Activated naive CD4-positive, alpha-beta T cell treated with anti-CD3 and anti-CD28 coated beads, Interleukin-2, amount 50 U/mL, for 72 hours (primary cell): ENCODE measurements at places on chromosomes 11 and 22. TPM values are rescaled to one million over a fixed set of nuclear protein-coding genes. Genes with fewer than 3 reads are reported as not detected.

DNA sequence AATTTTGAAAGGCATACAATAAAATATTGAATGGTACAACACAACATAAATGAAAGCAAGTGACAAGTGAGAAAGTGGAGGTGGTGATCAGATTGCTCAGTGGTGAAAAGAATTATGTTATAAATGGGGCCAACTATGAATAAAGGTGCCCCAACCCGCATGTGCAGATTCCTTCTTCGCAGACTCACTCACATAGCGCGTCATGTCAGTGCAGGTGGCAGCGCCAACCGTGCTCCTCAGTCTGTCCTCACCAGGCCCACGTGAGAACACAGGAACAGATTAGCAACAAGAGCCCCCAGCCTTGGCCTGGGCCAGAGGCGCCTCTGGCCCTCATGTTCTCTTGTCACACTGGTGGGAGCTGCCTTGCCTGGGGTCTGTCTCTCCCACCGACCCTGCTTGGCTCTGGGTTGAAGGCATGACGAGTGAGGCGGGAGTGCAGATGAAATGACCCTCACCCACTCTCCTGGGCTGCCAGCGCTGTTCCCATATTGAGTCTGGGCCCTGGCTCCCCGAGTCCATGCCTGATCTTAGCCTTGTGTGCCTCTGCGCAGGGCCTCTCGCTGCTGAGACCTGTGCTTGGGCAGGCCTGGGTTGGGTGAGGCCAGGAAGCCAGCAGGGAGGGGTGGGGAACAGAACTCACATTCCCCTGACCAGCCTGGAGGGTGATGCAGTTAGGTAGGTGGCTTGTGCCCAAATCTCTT is 6.4 kb downstream of the ATG16L2 start:
- no peak for DNase-seq

- no peak for DNase-seq
Observed at GRCh38 chr11:1558775-1559110, 13.3 kb downstream of the DUSP8 start.

Gene C22orf23
- not detected for total RNA-seq

- no peak for DNase-seq
Observed at GRCh38 chr11:19447150-19447566, 206.4 kb upstream of the E2F8 start.

Gene TSSK2
- not detected for total RNA-seq

Gene INSC
- 1.4 TPM for total RNA-seq

GRCh38 chr22:50205781-50206569 is 5.2 kb downstream of the SELENOO start:
- DNase-seq, result no peak

- no peak for DNase-seq
Observed at GRCh38 chr11:72974487-72975205, 160.4 kb downstream of the ATG16L2 start.

DNA sequence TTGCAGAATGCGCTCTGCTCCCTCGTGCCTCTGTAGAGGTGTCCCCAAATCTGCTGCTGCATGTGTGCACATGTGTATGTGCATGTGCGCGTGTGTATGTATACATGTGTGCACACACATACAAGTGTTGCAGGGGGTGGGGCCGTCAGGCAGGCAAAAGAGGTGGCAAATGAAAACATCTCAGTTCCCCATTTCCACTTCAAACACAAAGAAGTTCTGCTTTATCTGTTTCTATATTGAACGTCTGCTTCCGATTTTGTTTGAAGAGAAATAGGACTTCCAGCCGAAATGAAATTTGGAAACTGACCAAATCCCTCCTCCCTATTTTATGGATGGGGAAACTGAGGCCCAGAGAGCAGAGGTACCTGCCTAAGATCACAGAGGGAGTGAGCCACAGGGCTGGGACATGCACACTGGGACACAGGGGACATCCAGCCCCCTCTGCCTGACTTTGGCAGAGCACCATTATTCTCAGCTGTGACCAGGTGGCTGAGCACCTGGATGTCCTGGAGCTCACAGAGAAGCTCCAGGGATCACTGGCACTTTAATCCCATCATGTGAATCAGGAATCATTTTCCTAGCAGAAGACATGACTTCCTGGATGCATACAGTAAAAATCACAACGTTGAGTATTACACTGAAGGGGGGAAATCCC is 41.2 kb upstream of the ALX4 start:
- no peak for DNase-seq

Gene TPCN2
- total RNA-seq, result 13.9 TPM

DNA sequence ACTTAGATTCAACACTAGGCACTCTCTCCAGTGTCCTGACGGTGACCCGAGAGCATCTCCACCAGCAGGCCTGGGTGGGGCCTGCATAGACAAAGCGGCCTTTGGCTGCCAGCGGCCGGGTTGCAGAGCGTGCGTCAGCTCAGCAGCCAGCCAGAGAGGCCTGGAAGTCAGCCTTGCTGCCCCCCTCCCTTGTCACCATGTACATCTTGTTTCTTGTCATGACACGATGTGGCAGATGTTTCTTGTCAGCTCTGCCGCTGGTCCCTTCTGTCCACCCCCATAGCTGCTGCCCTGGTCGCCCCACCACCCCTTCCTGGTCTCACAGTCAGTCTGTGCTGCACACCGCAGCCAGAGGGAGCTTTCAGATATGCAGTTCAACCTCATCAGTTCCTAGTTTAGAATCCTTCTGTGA is 33.1 kb upstream of the CBX7 start:
- DNase-seq, result no peak

DNA sequence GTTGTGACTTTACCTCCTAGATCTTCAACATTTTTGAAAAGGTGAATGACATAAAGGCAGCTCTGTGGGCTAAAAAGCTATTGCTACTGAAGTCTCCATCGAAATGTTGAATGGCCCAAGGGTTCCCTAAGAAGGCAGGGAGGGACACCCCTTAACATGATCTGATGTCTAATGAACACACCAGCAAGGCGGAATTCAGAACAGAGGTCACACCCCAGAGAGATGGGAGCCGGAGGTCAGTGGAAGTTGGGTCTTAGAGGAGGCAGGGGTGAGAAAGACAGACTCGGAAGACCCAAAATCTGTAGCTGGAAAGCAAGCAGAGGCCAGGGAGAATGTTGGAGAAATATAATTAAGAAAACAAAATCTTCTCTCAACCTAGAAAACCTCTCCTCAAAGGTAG is 79.0 kb downstream of the TRIM29 start:
- no peak for DNase-seq

GRCh38 chr11:58490827-58491226 is 17.1 kb downstream of the OR5B21 start:
- DNase-seq, result no peak

DNA sequence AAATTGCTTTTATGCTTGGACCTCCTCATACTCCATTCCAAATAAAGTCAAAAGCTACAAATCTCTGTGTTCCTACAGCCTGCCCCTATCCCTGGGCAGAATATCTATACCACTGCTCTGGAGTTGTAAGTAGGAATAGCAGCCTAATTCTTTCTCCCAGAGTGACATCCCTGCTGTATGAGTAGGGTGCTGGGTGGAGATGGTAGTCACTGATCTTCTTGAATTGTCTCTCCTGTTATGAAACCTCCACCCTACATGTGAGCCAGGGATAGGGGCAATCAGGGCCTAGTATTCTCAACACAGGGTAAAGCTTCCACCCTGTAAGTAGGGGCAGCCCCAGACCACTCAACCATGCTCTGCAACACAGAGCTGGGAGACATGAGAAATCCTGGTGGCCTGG is 19.8 kb downstream of the GALNT18 start:
- DNase-seq, result no peak

GRCh38 chr11:102476812-102477211 is 24.2 kb upstream of the TMEM123 start:
- DNase-seq, result no peak

DNA sequence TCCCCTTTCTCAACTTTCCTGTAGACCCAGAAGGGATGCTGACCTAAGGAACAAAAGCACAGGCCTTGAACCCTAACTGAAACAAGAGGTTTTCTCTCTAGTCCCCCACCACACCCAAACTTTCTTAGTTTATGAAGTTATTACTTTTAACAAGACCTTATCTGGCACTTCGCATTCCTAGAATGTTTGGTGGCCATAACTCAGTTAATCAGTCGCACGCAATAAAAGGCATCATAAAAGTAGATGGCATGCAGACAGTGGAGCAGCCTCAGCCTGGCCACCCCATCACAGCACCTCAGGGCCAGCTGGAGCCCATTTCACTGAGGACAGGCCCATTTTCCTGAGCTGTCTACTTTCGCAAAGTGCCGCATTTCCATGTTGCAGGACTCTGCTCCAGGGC is 301.9 kb downstream of the OPCML start:
- no peak for DNase-seq

GRCh38 chr11:32062540-32062939 is 28.3 kb upstream of the RCN1 start:
- DNase-seq, result no peak

Gene SLC22A8
- total RNA-seq, result not detected

- DNase-seq, result no peak
Observed at GRCh38 chr11:123313262-123313661, 116.8 kb upstream of the GRAMD1B start.

GRCh38 chr11:212150-213100 is 4.9 kb downstream of the RIC8A start:
- no peak for DNase-seq

GRCh38 chr22:46931414-46931813 is 169.0 kb downstream of the TBC1D22A start:
- DNase-seq, result no peak

DNA sequence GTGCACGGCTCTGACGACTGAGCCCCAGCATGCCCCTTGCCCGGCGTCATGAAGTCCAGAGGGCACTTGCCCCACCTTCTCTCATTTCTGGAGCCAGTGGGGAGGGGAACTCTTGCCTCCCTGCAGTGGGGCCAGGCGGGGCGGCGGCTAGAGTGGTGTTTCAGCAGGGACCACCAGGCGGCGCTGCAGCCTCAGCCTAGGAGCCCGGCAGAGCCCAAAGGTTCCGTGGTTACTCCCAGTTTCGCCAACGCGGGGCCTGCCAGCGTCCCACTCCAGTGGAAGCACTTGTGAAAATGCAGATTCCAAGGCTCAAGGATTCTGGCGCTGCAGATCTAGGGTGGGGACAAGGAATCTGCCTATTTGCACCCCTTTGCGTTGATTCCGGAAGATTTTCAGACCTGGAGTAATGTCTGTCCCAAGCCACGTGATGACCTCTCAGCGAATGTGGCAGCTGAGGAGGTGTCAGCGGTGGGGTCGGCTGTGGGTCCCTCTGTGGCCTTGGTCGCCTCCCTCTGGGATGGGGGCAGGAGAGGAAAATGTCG is 55.7 kb downstream of the CD82 start:
- peak; percentile 73 for DNase-seq

Gene PHETA2
- total RNA-seq, result 2.1 TPM

DNA sequence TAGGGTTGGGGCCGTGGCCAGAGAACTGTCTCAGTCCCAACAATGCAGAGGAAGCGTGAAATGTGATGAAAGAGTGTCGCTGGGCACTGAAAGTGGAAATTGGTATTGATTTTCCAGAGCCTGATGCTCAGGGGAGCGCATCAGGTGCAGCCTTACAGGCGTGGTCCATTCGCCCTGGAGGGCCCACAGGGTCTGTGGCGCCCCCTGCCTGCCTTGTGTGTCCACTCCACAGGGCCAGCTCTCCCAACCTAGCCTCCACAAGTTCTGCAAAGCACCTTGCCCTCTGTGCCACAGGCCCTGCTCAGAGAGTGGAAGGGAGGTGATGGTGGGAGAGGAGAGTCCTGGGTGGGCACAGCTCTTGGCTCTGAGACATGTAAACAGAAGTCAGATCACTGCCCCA is 54.9 kb upstream of the LMO1 start:
- no peak for DNase-seq

DNA sequence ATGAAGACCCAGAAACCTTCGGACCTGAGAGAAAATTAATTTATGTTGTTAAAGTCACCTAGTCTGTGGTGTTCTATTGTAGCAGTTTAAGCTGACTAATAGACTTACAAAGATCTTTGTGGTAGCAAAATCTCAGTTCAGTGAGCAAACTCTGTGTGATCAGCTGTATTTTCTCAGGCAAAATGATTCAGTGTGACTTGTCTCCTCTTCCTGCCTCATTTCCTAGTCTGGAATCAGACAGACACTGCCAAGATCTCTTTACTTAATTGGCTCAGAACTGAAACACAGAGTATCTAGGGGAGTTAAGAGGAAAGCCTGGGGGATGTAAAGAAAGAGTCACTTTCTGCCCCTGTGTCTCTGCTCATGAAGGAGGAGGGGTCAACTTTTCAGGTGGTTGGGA is 564.7 kb downstream of the KCNA4 start:
- no peak for DNase-seq

DNA sequence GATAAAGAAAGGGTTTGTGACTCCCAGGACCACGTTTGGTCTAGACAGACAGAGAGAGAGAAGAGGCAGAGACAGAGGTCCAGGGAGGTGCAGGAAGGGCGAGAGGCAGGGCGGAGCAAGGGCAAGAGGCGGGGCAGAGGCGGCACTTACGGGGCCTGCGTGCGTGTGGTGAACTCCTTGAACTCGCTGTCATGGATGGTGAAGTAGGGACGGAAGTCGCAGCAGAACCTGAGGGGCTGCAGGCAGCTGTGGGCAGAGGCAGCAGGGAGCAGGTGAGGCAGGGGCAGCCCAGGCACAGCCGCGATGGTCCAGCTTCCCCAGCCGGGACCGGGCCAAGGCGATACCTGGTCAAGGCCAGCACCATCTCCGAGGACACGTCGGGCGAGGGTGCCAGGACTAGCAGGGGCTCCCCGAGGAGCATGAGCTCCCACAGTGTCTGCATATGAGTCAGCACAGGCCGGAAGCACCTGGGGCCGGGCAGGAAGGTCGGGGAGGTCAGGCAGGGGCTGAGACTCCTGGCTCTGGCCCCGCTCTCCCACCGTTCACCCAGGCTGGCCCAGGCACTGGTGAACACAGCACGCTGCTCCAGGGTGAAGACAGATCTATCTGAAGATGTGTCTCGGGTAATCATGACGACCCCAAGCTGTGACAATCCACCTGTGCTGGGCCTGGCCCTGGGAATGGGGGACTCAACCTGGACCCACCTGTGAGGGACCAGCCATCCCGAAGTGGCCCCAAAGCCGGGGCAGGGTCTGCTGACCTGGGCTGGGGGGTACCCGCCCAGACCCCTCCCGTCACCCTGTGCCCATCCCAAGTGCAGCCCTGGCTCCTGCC is 7.2 kb upstream of the PLXNB2 start:
- peak; percentile 70 for DNase-seq

- no peak for DNase-seq
Observed at GRCh38 chr22:20231514-20232236, 36.4 kb downstream of the RTN4R start.

GRCh38 chr11:57363131-57364080 is 17.5 kb downstream of the PRG3 start:
- no peak for DNase-seq

DNA sequence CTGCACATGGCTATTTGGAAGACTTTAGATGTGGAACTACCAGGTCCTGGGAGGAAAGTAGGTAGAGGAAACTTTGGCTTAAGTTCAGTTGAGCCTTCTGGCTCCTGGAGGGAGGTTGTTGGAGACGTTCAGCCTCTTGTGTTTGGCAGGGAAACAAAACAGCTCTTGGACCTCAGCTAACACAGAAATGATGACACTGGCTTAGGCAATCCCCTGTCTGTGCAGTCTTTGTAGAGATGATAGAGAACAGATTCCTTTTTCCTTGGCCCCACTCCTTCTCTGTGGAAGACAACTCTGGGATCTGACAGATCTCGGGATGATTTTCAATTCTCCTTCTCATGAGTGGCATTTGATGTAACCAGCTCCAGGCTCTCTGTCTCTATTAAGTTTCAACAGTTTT is 428.5 kb downstream of the TMEM135 start:
- no peak for DNase-seq

GRCh38 chr11:75263944-75264349 is 23.4 kb downstream of the TPBGL start:
- no peak for DNase-seq
